ENCODE measurements at places on chromosomes 13 and 19.
A peak's percentile ranks its signal among the peaks of the same experiment; 100 is the strongest.

GRCh38 chr19:9836021-9836420 lies 903 bp downstream of the PIN1 start:
- H3K36me3 ChIP-seq = no peaks in the 10 kb centered on the region
- H3K4me3 ChIP-seq = peak overlapping the region; percentile 95
- peaks cover 21% of the 10 kb centered on the region for H3K4me1 ChIP-seq
- H3K27ac ChIP-seq = peak overlapping the region; percentile 84
- peak; percentile 73 for DNase-seq

DNA sequence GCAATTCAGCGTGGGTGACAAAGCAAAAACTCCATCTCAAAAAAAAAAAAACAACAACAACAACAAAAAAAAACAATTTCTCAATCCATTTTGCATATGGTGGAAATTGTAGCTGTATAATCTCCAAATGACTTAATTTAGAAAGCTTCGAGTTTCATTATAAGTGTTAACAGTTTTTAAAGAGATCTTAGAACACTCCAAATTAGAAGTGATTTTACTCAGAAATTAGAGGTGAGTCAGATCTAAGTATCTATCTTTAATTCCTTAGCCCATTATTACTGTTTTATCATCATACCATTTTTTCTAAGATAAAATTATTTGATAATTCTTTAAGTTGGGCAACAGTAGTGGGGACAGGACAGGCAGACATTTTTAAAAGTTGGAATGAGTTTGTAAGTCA lies 60.5 kb downstream of the ZMYM2 start:
- no peak for DNase-seq
- peaks cover 54% of the 10 kb centered on the region for H3K36me3 ChIP-seq
- peaks cover 15% of the 10 kb centered on the region for H3K4me1 ChIP-seq
- no peak overlapping the region for H3K4me3 ChIP-seq

DNA sequence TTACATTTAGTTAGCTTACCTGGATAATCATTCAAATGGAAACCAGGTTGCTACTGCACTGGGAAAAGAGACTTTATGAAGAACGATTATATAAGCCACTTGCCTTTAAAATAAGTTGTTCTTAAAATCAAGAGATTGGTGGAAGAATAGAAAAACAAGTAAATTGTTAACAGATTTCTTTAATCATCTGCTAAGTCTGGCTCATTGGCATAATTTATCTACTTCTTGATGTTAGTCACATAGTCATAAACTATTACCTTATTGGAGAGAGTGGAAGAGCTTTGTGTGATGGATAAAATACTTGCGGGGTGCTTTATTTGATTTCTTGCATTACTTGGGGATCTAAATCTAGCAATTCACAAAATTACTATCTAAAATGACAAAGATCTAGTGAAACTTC lies 6.8 kb downstream of the LSM14A start:
- no peaks in the 10 kb centered on the region for H3K27me3 ChIP-seq
- peaks cover 36% of the 10 kb centered on the region for H3K36me3 ChIP-seq
- peaks cover 73% of the 10 kb centered on the region for H3K4me1 ChIP-seq
- peak overlapping the region; percentile 25 for H3K27ac ChIP-seq

DNA sequence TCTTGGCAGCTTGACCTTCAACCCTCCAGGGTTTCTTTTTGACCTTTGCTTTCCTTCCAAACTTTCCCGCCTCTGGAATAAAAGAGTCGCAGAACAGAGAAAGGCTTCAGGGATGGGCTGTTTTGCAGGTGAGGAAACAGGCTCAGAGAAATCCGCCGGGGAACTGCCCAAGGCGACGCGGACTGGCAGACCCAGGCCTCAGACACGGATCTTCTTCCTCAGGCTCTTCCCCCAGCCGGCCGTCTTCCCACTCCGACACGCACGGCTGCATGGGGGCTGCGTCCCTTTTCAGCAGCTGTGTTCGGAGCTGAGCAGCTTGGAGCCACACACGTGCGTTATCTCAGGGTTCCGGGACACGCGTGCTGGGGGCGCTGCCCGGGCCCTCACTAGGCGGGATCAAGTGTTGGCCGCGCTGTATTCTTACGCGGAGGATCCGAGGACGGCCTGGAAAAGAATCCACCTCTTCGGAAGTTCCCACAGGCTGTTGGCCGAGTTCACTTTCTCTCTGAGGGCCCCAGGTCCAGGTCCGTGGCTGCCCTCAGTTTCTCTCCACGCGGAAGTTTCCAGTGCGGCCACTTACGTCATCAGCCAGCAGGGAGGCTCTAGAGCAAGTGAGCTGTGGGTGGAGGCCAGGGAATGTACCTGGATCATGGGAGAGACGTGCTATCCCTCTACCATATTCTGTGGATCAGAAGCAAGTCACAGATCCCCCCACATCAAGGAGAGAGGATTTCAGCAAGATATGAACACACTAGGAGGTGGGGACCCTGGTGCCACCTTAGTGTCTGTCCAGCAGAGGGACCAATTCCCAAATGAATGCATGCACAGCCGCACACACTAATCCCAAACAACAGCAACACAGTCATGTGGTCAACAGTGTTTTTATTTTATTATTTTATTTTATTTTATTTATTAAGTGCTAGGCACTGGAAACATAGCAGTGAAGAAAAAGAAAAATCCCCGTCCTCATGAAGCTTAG lies 100.4 kb downstream of the ING1 start:
- 0 out of 2 replicates have a peak, but pooled peaks cover 7% of the 10 kb centered on the region for H3K4me1 ChIP-seq
- H3K4me3 ChIP-seq = no peak overlapping the region
- DNase-seq = no peak
- no peak overlapping the region for H3K27ac ChIP-seq
- H3K36me3 ChIP-seq = no peaks in the 10 kb centered on the region

- no peaks in the 10 kb centered on the region for H3K4me1 ChIP-seq
- no peak for DNase-seq
- H3K36me3 ChIP-seq = no peaks in the 10 kb centered on the region
- H3K4me3 ChIP-seq = no peak overlapping the region
- no peaks in the 10 kb centered on the region for H3K27me3 ChIP-seq
- H3K27ac ChIP-seq = no peak overlapping the region
Observed at GRCh38 chr13:87331178-87331577, 340.0 kb upstream of the SLITRK5 start.
